Heart right ventricle (tissue), 16 donors: ENCODE measurements at places on chromosomes 16 and 17. TPM values are rescaled to one million over a fixed set of nuclear protein-coding genes. Genes with fewer than 3 reads are reported as not detected.

The MIEN1 gene
- total RNA-seq: 27.7 TPM

The KRTAP4-4 gene
- not detected for total RNA-seq

The CDRT15L2 gene
- total RNA-seq: not detected

The ENPP7 gene
- total RNA-seq: not detected

The RDM1 gene
- total RNA-seq: 0.46 TPM

The VAT1L gene
- total RNA-seq: 10.3 TPM

The MSLN gene
- total RNA-seq: 4.0 TPM

- DNase-seq: no peak
Measured at GRCh38 chr17:33647956-33648355, 354.9 kb upstream of the ASIC2 start.

- DNase-seq: no peak
Measured at GRCh38 chr17:50799582-50799981, 32.3 kb upstream of the ANKRD40CL start.

DNA sequence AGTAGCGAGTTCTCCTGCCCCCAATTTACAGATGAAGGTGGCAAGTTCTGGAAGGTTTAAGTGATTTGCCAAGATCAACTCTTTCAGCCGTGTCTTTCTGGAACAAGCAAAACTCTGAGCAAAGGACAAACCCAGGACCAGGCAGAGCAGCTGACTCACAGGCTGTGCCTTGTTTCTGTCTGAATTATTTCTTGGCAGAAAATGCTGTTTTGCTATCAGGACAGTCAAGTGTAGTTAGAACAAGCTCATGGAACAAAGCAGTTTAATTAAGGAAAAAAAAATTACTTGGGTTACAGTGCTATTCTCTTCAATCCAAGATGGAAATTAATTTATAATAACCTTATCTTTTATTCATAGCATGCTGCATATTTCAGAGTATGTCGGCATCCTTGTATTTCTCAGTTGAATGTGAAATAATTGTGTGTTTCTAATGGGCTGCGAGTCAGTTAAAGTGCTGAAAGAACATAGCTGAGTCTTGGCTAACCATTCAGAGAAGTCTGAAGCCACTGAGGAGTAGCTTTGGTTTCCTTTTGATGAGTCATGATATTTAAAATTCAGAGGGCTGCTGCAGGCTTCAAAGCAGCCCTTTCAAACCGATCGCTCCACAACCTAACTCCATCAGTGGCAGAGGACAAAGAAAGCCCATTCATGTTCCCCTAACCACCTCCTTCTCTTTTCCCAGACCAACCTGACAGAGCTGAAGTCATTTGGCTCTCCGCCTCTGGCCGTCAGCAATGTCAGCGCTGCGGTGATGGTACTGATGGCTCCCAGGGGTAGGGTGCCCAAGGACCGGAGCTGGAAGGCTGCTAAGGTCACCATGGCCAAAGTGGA lies 143.7 kb downstream of the ZNF18 start:
- DNase-seq: no peak

GRCh38 chr16:11819798-11820197 lies 22.7 kb upstream of the ZC3H7A start:
- no peak for DNase-seq

- no peak for DNase-seq
Measured at GRCh38 chr17:72702136-72702735, 390.3 kb downstream of the SLC39A11 start.

- DNase-seq: no peak
Measured at GRCh38 chr17:42386777-42387657, 1.2 kb downstream of the STAT3 start.

GRCh38 chr17:15007147-15007553 lies 258.0 kb downstream of the PMP22 start:
- no peak for DNase-seq

DNA sequence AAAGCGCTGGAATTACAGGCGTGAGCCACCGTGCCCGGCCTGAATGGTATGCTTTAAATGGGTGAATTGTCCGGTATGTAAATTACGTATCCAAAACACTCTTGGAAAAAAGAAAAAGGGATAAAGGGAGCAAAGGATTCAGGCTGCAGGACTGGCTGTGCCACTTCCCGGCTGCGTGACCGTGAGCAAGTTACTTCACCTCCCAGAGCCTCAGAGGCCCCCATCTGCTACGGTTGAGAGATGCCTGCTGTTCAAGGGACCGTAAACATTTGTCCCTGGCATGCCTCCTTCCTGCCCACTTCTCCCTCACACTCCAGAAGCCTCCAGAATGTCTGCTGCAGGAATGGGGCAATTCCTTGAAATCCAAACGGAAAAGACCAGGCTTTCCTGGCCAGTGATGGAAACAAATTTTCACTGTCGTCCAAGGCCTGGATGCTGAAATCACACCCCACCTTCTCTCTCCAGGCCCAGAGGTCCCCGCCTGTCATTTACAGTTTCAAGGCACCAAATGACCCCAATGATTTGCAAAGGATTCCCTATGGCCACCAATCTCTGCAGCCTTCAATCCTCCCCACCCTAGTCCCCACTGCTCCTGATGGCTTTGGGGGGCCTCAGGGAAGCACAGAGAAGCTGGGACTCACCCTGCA lies 22.9 kb upstream of the LITAF start:
- DNase-seq: no peak

- no peak for DNase-seq
Measured at GRCh38 chr17:59062509-59062908, 44.2 kb downstream of the TRIM37 start.
